ENCODE measurements at places on chromosomes 1 and 21.
A peak's percentile ranks its signal among the peaks of the same experiment; 100 is the strongest.

DNA sequence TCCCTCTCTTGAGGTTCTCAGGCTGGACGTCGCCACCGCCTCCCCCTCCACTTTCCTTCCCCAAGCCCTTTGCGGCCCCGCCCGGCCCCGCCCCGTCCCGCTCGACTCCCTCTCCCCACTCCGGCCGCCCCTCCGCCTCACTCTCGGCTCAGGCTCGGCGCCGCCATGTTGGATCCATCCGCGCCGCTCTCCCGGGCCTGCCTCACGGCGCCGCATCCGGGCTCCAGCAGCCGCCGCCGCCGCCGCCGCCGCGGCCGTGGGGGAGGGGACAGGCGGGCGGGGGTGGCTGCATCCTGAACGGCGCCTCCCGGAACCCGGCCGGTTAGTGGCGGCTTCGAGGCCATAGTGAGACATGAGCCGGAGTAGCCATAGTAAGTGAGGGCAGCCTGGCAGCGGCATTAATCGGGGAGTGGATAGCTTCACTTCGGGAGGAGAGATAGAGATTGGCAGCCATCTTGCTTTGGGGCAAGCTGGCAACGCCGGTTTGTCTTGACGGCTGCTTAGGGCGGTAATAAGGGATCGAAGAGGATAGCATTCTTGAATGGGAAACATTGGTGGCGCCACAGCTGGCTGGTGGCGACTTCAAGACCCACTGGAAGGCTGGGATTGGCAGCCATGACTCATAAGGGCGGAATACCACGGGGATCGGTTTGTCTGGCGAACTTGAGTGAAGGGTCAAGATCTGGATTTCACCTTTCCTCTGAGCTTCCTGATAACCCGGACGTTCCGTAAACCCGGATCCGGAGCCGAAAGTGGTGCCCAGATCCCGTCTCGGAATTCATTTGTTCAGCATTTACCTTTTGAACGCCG lies at the start of gene DEDD:
Gene DEDD (minus strand): TSS at position 258 of the 810 bp plus-strand sequence. CDS start 8,205 bp downstream, outside the sequence.
- peak; percentile 96 for DNase-seq

- no peak for DNase-seq
Observed at GRCh38 chr1:180494370-180494769, 8.0 kb downstream of the ACBD6 start.

- DNase-seq = no peak
Observed at GRCh38 chr21:28256837-28257236, 735.8 kb downstream of the LTN1 start.

GRCh38 chr1:58293388-58293787 lies 253.1 kb downstream of the OMA1 start:
- DNase-seq = no peak

DNA sequence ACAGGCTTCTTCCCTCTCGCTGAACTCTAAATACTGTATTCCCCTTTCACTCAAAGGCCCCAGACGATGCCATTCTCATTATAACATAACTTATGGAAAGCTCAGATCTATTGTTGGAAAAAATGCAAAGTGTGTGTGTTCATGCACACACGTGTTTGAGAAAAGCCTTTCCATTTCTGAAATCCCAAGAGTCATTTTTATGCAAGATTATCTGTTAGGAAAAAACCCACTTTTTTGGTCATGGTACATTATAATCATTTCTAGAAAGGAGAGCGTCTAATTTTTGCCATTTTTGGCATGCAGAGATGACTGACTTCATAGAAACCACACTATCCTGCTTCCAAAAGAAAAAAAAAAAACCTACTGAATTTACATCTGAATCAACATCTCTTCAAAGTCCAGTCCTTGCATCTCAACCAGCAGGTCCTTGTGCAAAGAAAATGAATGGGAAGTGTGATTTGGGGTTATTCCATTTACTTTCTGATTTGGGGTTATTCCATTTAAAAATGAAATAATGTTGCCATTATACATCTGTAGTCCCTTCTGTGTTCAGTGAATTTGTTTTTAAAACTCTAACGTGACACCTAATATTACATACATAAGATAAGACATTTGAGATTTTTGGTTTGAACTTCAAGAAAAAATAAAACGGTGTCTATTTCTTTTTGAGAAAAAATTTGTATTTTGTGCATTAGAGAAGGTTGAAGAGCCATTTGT lies 150.3 kb downstream of the DHRS3 start:
- DNase-seq = no peak

DNA sequence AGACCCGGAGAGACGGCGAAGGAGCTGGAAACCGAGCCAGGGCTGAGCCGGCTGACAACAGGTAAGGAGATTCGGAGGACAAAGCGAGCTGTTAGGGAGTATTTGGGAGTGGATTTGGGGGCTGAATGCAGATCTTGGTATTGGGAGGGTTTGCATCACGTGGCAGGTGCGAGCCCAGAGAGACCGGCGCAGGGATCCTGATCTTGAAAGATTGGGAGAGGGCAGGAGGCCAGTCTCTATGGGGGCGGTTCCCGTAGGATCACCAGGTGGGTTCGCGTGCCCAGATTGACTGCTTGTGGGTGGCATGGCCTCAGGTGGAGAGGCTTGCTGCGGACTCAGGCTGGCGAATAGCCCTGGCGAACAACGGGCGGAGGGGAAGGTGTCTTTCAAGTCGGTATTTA lies 204 bp downstream of the CIART start:
- no peak for DNase-seq

GRCh38 chr21:33058527-33058926 lies 11.4 kb upstream of the OLIG1 start:
- no peak for DNase-seq

DNA sequence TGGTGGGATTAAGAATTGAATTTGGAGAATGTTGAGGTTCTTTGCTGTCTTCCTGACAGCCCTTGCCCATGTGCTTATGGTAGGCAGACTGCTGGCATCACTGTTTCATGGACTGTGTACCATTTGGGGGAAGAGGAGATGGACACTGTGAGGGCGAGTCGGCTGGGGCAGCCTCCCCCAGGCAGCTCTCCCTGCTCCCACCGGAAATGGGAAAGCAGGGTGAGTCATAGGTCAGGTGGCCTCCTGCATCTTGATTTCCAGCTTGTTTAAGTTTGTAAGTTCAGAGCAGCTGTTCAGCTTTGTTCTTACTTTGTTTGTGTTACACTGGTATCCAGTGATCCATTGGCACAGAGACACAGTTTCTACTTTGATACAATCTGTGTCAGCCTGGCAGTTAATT lies 87.2 kb upstream of the CNIH3 start:
- DNase-seq = no peak

DNA sequence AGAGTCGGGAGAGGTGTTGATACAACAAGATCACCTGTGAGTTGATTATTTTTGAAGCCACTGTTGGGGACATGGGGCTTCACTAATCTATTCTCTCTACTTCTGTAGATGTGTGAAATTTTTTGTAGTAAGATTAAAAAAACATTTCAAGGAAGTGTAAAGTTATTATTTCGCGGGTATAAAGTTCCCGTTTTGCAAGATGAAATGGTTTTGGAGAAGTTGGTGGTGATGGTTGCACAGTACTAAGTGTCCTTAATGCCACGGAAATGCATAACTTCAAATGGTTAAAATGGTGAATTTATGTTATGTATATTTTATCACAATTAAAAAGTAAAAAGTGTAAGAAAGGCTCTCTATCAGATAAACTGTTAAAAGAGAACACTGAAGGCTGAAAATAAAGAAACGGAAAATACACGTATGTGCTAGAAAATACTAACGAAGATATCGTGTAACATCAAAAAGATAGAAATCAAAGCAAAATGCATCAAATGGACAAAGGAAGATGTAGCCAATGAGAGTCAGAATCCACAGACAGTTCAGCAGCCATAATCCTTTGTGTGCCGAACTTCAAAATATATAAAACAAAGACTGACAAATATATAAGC lies 2.9 kb upstream of the ITGB2 start:
- DNase-seq = no peak

All from iPS DF 19.7 (cell line).